Activated B cell treated with CpG ODN at 0.5 μM for 24 hours (primary cell): ENCODE measurements at places on chromosomes 7 and 10. TPM values are rescaled to one million over a fixed set of nuclear protein-coding genes. Genes with fewer than 3 reads are reported as not detected.

Gene GSTO2
- total RNA-seq, result 0.56 and 0.91 TPM in 2 replicates

Gene TMEM236
- 0.09 and 0.10 TPM in 2 replicates for total RNA-seq

Gene MYOZ1
- total RNA-seq, result not detected in 2 replicates

Gene NME8
- not detected in 2 replicates for total RNA-seq

Gene RBP4
- total RNA-seq, result not detected in 2 replicates

Gene CALN1
- total RNA-seq, result not detected in 2 replicates

Gene SEMA4G
- total RNA-seq, result 0.60 and 0.78 TPM in 2 replicates

Gene AGR3
- total RNA-seq, result not detected in 2 replicates

Gene SHH
- not detected in 2 replicates for total RNA-seq

Gene GJD4
- not detected in 2 replicates for total RNA-seq

Gene UTF1
- not detected in 2 replicates for total RNA-seq
